Suppressor macrophage treated with lipopolysaccharide for 1 hour (primary cell): ENCODE measurements at places on chromosomes 12 and 14.

DNA sequence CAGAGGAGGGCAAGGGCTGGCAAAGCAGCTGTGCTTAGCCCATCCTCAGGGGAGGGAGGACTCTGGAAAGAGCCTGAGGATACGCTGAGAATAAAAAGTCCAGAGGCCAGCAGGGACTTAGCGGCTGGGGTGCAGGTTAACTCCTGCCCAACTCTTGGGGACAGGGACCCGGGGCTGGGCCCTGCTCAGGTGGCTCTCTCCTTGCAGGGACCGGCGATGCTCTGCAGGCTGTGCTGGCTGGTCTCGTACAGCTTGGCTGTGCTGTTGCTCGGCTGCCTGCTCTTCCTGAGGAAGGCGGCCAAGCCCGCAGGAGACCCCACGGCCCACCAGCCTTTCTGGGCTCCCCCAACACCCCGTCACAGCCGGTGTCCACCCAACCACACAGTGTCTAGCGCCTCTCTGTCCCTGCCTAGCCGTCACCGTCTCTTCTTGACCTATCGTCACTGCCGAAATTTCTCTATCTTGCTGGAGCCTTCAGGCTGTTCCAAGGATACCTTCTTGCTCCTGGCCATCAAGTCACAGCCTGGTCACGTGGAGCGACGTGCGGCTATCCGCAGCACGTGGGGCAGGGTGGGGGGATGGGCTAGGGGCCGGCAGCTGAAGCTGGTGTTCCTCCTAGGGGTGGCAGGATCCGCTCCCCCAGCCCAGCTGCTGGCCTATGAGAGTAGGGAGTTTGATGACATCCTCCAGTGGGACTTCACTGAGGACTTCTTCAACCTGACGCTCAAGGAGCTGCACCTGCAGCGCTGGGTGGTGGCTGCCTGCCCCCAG lies 2.8 kb downstream of the B3GNT4 start:
- DNase-seq = no peak

GRCh38 chr14:29222671-29223268 lies 456.2 kb downstream of the FOXG1 start:
- no peak for DNase-seq

- no peak for DNase-seq
These were observed 9.1 kb upstream of the NKX2-8 start for GRCh38 chr14:36591482-36591881.

- DNase-seq = no peak
These were observed 15.7 kb downstream of the TBC1D30 start for GRCh38 chr12:64840119-64840518.

DNA sequence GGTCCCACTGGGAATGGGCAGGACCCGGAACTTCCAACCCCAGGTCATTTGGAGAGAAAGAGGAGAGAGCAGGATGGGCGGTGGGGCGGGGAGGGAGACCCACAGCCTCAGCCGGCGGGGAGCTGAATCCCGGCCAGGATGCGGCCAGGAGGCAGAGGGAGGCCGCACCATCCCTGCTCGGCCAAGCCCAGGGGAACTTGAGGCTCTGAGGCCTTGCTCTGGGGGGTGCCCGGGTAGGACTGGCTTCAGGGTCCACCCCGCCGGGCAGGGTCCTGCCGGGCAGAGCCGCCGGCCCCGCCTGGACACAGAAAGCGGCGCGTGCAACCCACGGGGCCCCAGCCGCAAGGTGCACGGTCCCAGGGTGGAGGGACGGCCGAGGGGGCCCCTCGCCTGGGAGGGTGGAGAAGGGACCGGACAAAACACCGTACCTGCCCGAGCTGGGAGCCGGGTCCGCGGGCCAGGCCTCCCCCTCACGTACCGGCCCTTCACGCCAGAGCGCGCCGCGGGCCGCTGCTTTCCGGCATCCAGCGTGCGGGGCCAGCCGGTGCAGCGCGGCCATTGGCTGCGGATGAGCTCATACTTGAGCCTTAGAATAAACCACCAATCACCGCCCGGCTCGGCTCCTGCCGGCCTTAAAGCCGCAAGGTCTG lies at the start of gene RPS6KL1:
TSS of gene RPS6KL1 (minus strand) at position 509 of the 650 bp plus-strand sequence. CDS start 1,719 bp downstream, outside the sequence.
- peak; percentile 74 for DNase-seq

DNA sequence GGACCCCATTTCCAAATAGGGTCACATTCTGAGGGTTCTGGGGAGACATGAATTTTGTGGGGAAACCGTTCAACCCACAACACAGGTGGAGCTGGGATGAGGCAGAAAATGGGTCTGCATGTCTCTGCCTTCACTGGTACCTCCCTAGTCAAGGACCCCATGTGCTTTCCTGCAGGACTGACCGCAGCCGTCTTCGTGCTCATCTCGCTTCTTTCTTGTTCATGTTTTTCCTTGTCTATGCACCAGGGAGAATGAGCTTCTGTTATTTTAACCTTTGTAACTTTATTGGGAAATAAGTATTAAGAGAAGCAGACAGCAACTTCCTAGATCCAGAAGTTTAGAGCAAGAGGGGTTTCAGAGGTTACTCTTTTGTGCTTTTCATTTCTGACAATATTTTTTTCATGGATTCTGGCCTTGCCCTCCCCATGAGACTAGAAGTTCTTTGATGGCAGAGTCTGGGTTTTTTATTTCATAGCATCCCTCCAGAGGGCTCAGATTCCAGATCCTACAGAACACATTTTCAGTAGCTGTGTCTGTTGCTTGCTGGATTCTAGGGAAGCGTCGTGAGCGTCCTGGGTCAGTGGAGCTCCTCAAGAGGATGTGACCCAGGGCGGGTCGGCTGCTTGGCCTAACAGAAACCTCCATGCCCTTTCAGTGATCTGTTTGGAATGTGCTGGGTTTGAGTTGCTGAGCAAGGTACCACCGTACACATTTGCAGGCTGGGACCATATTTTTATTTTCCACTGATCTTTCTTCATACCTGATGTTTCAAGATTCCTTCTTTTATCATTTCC lies 104.2 kb downstream of the ADGRD1 start:
- no peak for DNase-seq

- peak; percentile 99 for DNase-seq
These were observed 187.0 kb downstream of the ETV6 start for GRCh38 chr12:11836282-11837151.

DNA sequence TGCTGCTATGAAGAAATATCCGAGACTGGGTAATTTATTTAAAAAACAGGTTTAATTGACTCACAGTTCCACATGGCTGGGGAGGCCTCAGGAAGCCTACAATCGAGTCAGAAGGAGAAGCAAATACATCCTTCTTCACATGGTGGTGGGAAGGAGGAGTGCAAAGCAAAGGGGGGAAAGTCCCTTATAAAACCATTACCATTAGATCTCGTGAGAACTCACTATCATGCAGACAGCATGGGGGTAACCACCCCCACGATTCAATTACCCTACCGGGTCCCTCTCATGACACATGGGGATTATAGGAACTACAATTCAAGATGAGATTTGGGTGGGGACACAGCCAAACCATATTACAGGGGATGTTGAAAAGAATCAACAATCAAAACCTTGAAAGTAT lies 74.9 kb downstream of the PPM1H start:
- DNase-seq = peak; percentile 27

DNA sequence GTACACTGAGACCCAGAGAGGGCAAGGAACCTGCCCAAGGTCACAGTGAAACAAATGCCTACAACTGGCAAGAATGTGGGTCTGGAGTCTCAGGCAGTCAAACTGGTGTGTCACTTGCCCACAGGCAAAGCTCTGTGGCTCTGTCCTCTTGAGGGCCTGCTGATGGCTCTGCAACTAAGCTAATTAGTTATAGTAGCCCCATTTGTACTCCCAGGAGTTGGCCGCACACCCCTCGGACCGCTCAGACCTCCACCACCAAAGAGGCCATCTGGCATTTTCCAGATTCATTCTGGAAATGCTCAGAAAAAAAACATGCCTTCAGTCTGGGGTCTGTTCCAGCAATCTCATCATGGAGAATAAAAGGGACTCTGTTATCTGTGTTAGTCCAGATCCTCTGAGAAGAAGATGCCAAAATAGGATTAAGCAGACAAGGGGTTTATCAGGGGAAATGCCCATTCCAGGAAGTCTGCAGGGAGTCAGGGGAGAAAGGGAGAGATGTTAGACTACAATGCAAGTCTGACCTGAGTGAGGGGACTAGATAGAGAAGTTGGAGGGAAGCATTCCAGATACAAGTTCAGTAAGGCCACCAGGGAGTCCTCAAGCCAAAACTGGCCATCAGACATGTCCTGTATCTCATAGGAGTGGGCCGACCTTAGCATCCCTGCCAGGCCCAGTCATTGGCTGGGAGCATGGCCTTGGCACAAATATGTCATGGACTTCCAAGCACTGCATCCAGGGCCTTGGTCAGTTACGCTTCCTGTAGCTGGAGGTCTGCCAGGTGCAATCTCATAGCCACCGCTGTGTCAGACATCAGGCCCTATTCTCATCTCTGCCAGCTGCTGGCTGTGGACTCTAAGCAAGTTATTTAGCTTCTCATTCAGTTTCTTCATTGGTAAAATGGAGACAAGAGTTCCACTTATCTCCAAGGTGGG lies 15.4 kb upstream of the OAS1 start:
- DNase-seq = no peak

DNA sequence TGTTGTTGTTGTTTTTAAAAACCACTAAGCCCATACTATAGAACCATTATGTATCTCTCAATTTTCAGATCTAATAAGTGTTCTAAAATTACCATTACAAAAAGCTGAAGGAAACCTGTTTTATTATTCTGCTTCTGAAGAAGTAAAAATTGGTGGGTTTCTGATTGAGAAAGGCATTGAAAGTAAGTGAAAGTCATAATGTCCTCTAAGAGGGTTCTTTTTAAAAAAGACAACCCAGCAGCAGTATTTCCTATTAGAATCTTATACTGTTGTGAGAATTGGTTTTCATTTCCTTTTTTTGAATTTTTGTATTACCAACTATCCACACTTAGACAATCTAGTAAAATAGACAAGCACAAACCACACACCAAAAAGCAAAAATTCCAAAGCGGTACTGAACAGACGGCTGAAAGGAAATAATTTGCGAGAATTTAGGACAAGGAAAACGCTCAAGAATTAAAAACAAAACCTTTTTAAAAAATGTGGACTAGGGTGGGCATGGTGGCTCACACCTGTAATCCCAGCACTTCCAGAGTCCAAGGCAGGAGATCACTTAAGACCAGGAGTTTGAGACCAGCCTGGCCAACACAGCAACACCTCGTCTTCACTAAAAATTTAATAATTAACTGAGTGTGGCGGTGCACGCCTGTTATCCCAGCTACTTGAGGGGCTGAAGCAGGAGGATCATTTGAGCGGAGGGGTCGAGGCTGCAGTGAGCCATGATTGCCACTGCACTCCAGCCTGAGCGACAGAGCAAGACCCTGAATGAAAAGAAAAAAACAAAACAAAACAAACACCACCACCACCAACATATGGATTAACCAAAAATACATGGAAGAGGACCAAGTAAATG lies 66.7 kb upstream of the AP4S1 start:
- no peak for DNase-seq

GRCh38 chr12:71804505-71804904 lies 35.1 kb upstream of the TBC1D15 start:
- DNase-seq = no peak

GRCh38 chr12:49647827-49648711 lies 24.7 kb downstream of the PRPF40B start:
- DNase-seq = no peak

DNA sequence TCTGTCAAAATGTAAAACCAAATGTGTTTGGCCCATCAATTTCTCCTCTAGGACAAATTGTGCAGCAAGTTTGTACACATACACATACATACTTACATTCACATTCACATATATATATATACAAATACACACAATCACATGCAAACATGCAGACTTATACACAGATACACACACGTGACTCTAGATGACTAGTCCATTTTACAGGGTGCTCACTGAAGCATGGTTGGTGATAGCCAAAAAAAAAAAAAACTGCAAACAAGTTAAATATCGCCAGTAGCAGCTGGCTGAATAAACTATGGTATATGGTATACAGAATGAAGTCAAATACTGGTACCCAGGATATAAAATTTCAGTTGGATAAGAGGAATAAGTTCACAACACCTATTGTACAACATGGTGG lies 77.9 kb downstream of the SLC25A21 start:
- no peak for DNase-seq

- DNase-seq = no peak
These were observed 48.2 kb upstream of the MAP3K9 start for GRCh38 chr14:70857496-70857890.

DNA sequence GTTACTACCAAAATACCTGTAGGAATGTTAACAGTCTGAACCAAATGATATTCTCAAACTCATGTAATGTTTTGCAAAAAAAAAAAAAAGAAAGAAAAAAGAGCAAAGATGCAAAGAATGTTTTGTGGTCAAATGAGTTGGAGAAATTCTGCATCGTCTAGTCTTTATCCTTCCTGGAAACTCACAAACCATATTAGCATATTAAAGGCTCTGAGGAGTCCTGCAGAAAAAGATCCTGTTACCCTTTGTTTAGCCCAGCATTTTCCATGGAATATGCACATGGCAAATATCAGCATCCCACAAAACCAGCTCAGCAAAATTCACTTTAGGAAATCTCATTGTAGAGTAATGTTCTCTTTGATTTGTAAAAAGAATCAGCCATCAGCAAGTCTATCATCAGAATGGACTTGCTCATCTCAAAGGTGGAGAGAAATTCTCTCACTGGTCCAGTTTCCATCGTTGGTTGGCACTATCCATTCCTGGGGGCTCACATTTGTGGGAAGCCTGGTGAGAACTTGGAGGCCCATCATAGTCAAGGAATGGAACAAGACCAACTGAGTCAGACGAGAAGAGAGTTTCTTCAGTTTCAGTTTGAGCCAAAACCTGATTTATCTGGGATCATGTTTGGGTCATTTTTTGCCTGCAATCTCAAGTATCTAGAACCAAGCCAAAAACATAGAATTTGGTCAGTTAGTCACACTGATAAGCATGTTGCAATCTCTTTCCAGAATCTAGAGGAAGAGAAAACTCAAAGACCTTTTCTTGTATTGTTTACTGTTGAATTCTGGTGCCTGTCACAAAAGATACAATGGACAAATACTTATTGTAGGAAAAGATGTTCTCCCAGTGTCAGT lies 129.8 kb downstream of the TBX5 start:
- no peak for DNase-seq

DNA sequence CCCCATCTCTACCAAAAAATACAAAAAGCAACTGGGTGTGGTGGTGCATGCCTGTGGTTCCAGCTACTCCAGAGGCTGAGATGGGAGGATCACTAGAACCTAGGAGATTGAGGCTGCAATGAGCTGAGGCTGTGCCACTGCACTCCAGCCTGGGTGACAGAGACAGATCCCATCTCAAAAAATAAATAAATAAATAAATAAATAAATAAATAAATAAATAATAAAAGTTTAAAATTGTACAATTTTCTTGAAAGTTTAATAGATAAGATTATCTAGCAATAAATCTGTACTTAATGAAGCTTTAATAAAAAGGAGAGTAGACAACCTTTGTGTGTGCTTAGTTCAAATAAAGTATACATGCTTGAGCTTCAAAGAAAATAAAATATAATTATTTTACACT lies 310.0 kb upstream of the LRIG3 start:
- no peak for DNase-seq

DNA sequence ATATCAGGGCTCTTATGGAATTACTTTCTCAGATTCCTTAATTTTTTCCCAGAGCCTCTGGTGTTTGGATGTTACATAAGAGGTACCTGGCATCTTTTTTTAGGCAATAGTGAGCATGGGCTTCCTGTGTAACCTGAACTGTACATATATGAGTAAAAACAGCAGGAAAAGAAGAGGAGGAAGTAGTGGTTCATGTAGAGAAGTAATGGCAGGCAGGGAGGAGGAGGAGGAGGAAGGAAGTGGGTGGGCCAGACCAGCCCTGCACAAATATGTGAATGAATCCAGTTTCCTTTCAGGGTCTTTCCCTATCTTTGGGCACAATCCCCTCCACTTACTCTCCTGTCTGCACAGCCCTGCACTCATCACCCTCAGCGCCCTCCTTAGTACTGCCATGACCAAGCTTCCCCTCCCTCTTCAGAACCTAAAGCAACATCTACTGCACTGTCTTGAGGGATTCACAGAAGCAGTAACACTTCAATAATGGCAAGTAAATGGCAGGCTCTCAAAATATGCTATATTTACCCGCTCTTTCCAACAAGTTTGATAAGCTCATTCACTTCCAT lies 40.9 kb upstream of the GSG1 start:
- no peak for DNase-seq
